ENCODE measurements at places on chromosomes 12 and 14.

GRCh38 chr14:76927971-76928700 is 100.4 kb downstream of the IRF2BPL start:
- DNase-seq: no peak

DNA sequence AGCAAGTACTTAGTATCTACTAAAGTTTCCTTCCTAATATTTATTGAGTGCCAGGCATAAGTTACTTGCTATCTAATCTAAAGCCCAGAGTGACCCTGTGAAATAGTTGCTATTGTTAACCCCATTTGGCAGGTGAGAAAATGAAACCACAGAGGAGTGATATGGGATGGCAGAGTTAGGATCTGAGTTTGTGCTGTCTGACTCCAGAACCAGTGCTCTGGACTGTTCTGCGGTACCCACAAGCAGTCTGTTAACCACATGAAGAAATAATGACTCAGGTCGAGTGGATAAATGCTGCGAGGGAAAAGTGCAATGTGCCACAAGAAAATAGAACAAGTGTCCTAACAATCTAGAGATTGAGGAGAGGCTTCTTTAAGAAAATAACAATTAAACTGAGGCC is 60.7 kb upstream of the GZMB start:
- no peak for DNase-seq

- DNase-seq: no peak
Observed at GRCh38 chr14:56524971-56525677, 54.5 kb upstream of the TMEM260 start.

GRCh38 chr12:55675666-55676065 is 32.0 kb downstream of the ITGA7 start:
- DNase-seq: no peak

GRCh38 chr12:132530447-132530846 is 40.5 kb downstream of the FBRSL1 start:
- no peak for DNase-seq

GRCh38 chr14:105021656-105022275 is 883 bp upstream of the CDCA4 start:
- DNase-seq: no peak

- no peak for DNase-seq
Observed at GRCh38 chr14:84442521-84442920, 1087.4 kb upstream of the FLRT2 start.

GRCh38 chr14:100779691-100780080 is 46.2 kb upstream of the MEG3 start:
- no peak for DNase-seq

GRCh38 chr12:122282061-122282460 is 15.8 kb upstream of the VPS33A start:
- no peak for DNase-seq

GRCh38 chr12:46303039-46303666 is 34.3 kb upstream of the SLC38A1 start:
- peak; percentile 2 for DNase-seq

DNA sequence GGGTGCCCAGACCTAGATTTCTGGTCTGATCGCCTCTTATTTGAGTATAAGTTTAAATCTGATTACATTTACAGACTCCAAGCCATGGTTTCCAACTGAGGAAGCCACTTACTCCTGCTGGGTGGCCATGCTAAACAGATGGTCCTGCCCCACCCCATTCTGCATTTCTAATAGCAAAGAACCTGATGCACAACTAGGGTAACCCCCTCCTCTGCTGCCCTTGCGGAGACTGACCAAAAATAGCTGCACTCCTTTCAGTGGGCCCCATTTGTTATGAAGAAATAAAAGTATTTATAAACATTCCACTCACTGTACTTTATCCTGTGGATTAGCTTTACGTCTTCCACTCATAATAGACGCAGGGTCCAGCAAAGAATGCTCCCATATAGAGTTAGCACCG is 6.8 kb downstream of the GIT2 start:
- no peak for DNase-seq

DNA sequence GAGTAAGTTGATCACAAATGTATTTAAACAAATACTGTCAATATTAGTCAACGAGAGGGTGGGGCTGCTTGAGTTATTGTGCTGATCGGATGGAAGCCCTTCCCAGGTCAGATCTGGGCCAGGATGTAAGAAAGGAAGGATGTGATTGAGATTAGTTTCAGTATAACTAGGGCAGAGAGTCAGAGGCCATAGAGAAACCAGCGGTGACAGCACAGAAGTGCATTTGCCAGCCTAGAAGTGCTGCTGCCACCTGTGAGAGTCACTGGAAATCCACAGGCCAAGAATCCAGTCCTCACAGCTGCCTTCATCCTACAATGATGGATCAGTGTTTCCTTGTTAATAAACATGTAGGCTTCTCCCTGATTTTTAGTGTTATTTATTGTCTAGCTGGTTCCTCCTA is 9.8 kb upstream of the FERMT2 start:
- DNase-seq: no peak

DNA sequence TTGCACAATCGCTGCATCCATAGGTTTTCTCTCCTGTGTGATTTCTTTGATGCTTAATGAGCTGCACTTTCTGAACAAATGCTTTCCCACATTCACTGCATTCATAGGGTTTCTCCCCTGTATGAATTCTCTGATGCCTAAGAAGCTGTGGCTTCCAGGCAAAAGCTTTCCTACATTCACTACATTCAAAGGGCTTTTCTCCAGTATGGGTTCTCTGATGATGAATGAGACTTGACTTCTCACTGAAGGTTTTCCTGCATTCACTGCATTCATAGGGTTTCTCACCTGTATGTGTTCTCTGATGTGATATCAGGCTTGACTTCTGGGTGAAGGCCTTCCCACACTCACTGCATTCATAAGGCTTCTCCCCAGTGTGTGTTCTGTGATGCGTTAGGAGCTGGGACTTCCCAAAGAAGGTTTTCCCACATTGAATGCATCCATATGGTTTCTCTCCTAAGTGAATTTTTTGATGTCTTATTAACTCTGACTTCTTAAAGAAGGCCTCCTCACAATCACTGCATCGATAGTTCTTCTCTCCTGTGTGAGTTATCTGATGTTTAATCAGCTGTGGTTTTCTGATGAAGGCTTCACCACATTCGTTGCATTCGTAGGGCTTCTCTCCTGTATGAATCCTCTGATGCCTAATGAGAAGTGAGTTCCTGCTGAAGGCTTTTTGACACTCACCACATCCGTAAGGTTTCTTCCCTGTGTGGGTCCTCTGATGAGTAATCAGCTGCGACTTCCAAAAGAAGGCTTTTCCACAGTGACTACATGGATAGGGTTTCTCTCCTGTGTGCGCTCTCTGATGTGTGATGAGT is 30.3 kb downstream of the ZNF605 start:
- DNase-seq: no peak

Data from NCI-H187 (cell line).